Activated naive CD8-positive, alpha-beta T cell treated with anti-CD3 and anti-CD28 coated beads, Interleukin-2, amount 10 ng/mL, durations not matched to agents 7 days and 5 days (primary cell): ENCODE measurements at places on chromosomes 5 and 9. TPM values are rescaled to one million over a fixed set of nuclear protein-coding genes. Genes with fewer than 3 reads are reported as not detected.

Gene RAB14
- total RNA-seq: 70.5 TPM

Gene CDX1
- total RNA-seq: not detected

Gene HAVCR2
- 73.8 TPM for total RNA-seq

Gene LCN2
- total RNA-seq: not detected

Gene FBP2
- total RNA-seq: not detected

Gene HRCT1
- not detected for total RNA-seq

Gene IL9
- total RNA-seq: not detected

Gene TNC
- total RNA-seq: not detected

Gene CDH18
- not detected for total RNA-seq

Gene AMBP
- total RNA-seq: not detected

Gene DNAI1
- total RNA-seq: not detected

- H3K36me3 ChIP-seq: no peaks in the 10 kb centered on the region
- DNase-seq: no peak
- H3K27ac ChIP-seq: no peak overlapping the region
- peaks cover 7% of the 10 kb centered on the region for H3K4me1 ChIP-seq
- peaks cover 28% of the 10 kb centered on the region for H3K27me3 ChIP-seq
Observed at GRCh38 chr5:36691696-36692371, 85.4 kb downstream of the SLC1A3 start.

- no peak overlapping the region for H3K27ac ChIP-seq
- no peak for DNase-seq
- H3K4me3 ChIP-seq: no peak overlapping the region
- H3K4me1 ChIP-seq: no peaks in the 10 kb centered on the region
Observed at GRCh38 chr9:30574355-30575151, 1809.9 kb upstream of the ACO1 start.

- no peak overlapping the region for H3K27ac ChIP-seq
- no peak overlapping the region for H3K4me3 ChIP-seq
- H3K36me3 ChIP-seq: no peaks in the 10 kb centered on the region
- H3K27me3 ChIP-seq: peaks cover 18% of the 10 kb centered on the region
- DNase-seq: no peak
Observed at GRCh38 chr5:176155922-176156359, 82.3 kb upstream of the SIMC1 start.

- no peak overlapping the region for H3K4me3 ChIP-seq
- H3K4me1 ChIP-seq: no peaks in the 10 kb centered on the region
- peaks cover 11% of the 10 kb centered on the region for H3K27me3 ChIP-seq
- DNase-seq: no peak
Observed at GRCh38 chr9:69940674-69941073, 103.0 kb upstream of the MAMDC2 start.

DNA sequence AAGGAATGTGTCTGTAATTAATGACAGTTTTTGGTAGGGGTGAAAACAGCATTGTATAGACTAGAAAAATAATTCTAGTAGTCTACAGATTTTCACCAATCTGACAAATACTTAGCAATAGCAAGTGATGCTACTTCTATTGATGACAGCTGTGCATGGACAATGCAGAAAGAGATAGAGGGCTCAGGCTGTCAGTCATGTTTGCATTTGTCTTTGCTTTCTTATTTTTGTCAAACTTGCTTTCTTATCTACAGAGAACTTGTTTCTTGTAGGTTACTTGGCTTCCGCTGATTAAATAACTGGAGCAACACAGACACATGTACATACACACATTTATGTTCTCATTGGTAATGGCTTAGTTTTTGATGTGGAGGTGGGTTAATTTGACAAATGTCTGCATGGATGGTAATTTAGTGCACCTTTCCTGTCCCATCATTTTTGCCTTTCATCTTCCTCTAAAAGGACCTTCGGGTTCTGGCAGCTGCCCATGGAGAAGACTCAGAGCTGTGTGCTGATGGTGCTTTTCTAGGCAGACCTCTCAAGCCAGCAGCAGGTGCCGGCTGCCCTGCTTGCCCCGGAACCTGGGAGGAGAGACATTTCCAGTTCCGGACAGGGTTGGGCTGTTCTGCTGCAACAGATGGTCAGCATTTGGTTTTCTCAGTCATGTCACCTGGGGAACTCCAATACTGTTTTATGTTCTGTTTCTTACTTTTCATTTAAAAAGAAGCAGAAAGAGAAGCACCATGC is 28.8 kb downstream of the CAMK4 start:
- no peaks in the 10 kb centered on the region for H3K27me3 ChIP-seq
- peaks cover 56% of the 10 kb centered on the region for H3K4me1 ChIP-seq
- H3K4me3 ChIP-seq: peak overlapping the region; percentile 21
- peaks cover 32% of the 10 kb centered on the region for H3K36me3 ChIP-seq
- DNase-seq: no peak
- H3K27ac ChIP-seq: peak overlapping the region; percentile 65

GRCh38 chr5:150771034-150771795 is 7.3 kb upstream of the SMIM3 start:
- no peak for DNase-seq
- peak overlapping the region; percentile 65 for H3K27ac ChIP-seq
- H3K36me3 ChIP-seq: peaks cover 21% of the 10 kb centered on the region
- H3K4me1 ChIP-seq: peaks cover 22% of the 10 kb centered on the region
- peaks cover 6% of the 10 kb centered on the region for H3K27me3 ChIP-seq

DNA sequence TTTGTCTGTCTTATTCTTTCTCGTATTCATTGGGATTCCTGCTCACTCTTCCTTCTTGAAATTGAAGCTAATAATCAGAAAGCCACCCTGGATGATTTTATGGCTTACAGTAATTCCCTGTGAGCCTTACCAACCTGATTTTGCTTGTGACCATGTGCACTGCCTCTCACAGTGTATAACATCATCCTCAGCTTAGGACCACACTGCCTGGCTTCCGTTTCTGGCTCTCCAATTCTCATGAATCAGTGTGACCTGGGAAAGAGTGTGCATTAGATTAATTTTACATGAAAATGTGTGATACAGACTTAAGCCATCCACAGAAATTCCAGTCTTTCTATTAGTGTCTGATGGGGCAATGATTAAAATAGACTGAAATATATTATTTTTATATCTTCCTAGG is 126.8 kb upstream of the DMRT1 start:
- no peak for DNase-seq
- H3K4me1 ChIP-seq: no peaks in the 10 kb centered on the region
- H3K4me3 ChIP-seq: no peak overlapping the region
- H3K27me3 ChIP-seq: peaks cover 2% of the 10 kb centered on the region

GRCh38 chr9:21510806-21511205 is 28.7 kb upstream of the IFNE start:
- H3K27me3 ChIP-seq: no peaks in the 10 kb centered on the region
- no peak overlapping the region for H3K4me3 ChIP-seq
- H3K36me3 ChIP-seq: peaks cover 6% of the 10 kb centered on the region
- H3K27ac ChIP-seq: no peak overlapping the region

DNA sequence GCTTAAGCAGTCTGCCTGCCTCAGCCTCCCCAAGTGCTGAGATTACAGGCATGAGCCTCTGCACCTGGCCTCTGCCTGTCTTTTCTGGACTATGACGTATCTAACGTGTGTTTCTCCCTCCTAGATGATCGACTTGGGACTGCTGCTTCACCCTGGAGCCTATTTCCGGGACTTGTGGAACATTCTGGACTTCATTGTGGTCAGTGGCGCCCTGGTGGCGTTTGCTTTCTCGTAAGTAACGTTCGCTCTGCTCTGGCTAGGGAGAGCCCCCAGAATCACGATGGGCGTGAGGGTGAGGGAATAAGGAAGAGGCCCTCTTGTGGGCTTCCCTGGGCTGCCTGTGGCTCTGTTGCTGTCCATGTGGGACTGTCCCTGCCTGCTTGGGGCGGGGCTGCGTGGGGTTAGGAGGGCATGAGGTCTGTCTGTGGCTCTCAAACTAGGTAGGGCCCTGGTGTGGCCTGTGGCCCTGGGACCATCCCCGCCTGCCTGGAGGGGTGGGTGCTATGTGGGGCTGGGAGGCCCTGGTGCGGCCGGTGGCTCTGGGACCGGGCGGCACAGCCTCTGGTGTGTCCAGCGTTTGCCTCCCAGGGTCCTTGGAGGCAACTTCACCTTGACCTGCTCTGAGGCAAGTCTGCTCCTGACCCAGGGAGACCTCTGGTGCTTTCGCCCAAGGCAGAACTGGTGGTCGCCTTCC is 171.7 kb downstream of the CACNA1B start:
- H3K4me3 ChIP-seq: no peak overlapping the region
- no peak for DNase-seq
- H3K27me3 ChIP-seq: peaks cover 7% of the 10 kb centered on the region
- no peaks in the 10 kb centered on the region for H3K36me3 ChIP-seq

DNA sequence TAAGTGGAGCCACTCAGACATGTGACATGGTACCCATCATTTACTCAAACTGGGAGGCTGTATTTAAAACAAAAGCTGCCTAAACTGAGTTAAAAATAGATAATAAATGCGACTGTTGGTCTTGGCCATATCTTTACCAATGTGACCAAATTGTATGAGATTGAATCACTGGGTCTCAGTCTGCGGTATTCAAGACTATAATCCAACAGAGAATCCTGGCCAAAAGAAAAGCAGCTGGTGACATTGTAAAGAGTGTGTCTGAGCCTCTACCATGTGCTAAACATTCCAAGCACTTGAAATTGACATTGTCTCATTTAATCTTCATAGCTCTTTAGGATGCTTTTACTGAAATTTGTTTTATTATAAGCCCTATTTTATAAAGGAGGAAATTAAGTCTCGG is 282.6 kb downstream of the ZNF608 start:
- H3K36me3 ChIP-seq: no peaks in the 10 kb centered on the region
- no peak overlapping the region for H3K27ac ChIP-seq
- no peak for DNase-seq
- no peaks in the 10 kb centered on the region for H3K27me3 ChIP-seq
- H3K4me1 ChIP-seq: no peaks in the 10 kb centered on the region
- no peak overlapping the region for H3K4me3 ChIP-seq

- H3K4me3 ChIP-seq: no peak overlapping the region
- H3K4me1 ChIP-seq: peaks cover 52% of the 10 kb centered on the region
Observed at GRCh38 chr5:1794901-1795290, 4.7 kb downstream of the MRPL36 start.

GRCh38 chr5:179373101-179373934 is 28.1 kb upstream of the ADAMTS2 start:
- DNase-seq: no peak
- no peaks in the 10 kb centered on the region for H3K36me3 ChIP-seq
- no peak overlapping the region for H3K27ac ChIP-seq
- no peaks in the 10 kb centered on the region for H3K4me1 ChIP-seq

GRCh38 chr9:98989036-98990000 is 45.6 kb downstream of the COL15A1 start:
- H3K4me1 ChIP-seq: peaks cover 1% of the 10 kb centered on the region
- H3K27me3 ChIP-seq: peaks cover 2% of the 10 kb centered on the region
- no peak overlapping the region for H3K4me3 ChIP-seq
- H3K36me3 ChIP-seq: no peaks in the 10 kb centered on the region

DNA sequence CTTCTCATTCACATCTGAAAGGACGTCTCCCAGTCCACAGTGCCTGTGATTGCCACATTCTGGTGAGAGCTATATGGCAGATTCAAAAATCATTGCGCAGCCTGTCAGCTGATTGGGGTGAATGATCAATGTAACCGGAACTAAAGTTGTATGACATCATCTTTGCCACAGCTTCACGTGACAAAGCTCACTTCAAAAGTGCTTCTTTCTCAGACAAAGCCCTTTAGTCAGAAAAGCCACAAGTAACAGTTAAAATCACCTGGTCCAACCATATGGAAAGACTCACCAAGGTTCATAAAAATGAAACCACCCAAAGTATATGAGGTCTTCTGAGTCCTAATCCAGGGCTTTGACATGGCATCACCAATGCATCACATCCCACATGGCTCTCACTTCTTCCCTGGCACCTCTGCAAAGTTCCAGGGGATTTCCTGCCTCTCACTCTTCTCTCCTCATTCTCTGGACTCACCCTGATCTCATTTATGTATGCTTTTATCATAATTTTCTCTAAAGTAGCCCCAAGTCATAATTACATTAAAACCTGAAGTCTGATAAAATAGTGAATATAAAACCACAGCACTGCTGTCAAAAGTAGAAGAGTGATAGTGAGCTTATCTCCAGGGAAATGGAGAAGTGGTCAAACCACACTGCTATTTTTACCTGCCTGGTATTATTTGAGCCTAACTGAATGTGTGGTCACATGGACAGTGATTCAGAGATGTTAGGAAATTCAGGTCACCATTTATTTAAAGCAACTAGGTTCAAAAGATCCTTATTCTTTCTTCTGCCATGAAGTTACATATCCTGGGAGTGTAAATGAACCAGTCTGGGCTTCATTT is 193.1 kb upstream of the PTGER4 start:
- no peaks in the 10 kb centered on the region for H3K27me3 ChIP-seq
- DNase-seq: peak; percentile 32
- peak overlapping the region; percentile 87 for H3K27ac ChIP-seq
- peaks cover 11% of the 10 kb centered on the region for H3K36me3 ChIP-seq
- H3K4me3 ChIP-seq: peak overlapping the region; percentile 49

- H3K36me3 ChIP-seq: no peaks in the 10 kb centered on the region
- no peak overlapping the region for H3K27ac ChIP-seq
- H3K4me1 ChIP-seq: no peaks in the 10 kb centered on the region
- DNase-seq: no peak
Observed at GRCh38 chr5:1934801-1935429, 52.2 kb upstream of the IRX4 start.

DNA sequence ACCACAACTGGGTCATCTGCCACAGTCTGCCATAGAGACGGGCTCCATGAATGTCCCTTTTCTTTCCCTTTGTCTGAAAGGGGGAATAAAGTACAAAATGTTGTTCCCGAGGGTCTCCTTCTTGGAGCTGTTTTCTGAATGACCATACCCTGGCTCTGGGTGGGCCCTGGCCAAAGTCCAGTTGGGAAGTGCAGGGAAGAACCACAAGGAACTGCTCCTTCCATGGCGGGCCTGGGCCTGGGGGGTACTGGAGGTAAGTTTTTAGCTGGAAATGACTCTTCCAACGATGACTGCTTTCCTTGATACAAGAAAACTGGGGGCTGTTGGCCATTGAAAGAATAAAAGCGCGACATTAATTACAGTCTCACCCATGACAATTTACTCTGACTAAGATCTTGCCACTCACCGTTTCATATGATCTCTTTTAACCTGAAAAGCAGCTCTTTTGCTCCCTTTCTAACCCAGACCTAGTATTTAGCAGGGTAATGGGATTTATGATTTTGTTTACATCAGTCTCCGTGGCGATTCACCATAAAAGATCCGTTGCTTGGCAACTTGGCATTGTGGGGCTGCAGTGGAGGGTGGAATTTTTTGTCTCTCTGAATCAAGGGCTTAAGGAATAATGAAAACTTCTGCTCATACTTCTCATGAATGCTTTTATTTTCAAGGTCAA is 89.2 kb upstream of the PTCH1 start:
- H3K4me3 ChIP-seq: no peak overlapping the region
- no peaks in the 10 kb centered on the region for H3K4me1 ChIP-seq
- H3K27ac ChIP-seq: no peak overlapping the region

- H3K27ac ChIP-seq: no peak overlapping the region
- no peaks in the 10 kb centered on the region for H3K4me1 ChIP-seq
- no peak for DNase-seq
- no peaks in the 10 kb centered on the region for H3K36me3 ChIP-seq
- no peak overlapping the region for H3K4me3 ChIP-seq
- H3K27me3 ChIP-seq: no peaks in the 10 kb centered on the region
Observed at GRCh38 chr9:12935714-12936113, 160.9 kb downstream of the LURAP1L start.

- no peak overlapping the region for H3K27ac ChIP-seq
- H3K4me1 ChIP-seq: no peaks in the 10 kb centered on the region
- H3K4me3 ChIP-seq: no peak overlapping the region
- no peak for DNase-seq
Observed at GRCh38 chr5:105868038-105868780, 1802.5 kb downstream of the EFNA5 start.

GRCh38 chr5:32241034-32241783 is 67.1 kb upstream of the GOLPH3 start:
- no peaks in the 10 kb centered on the region for H3K27me3 ChIP-seq
- no peaks in the 10 kb centered on the region for H3K4me1 ChIP-seq
- H3K4me3 ChIP-seq: no peak overlapping the region
- no peak overlapping the region for H3K27ac ChIP-seq
- DNase-seq: no peak
- H3K36me3 ChIP-seq: peaks cover 26% of the 10 kb centered on the region
